ENCODE measurements at places on chromosomes 5 and 9.

DNA sequence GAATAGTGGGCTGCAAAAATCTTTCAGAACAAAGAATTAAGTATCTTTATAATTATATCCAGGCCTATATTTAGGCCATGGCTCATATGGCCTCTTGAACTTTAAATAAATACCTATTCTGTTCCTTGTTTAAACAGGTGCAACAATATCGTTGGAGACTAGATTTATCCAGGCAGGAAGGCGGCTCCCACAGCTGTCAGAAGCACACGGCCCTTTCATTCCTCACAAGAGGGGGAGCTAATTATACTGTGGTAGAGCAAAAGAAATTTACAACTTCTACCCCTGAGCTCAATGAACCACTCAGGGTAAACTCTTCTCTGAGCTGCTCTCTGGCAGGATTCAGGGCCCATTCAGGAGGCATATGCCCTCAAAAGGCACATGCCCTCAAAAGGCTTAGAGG lies 31.3 kb downstream of the TMEM174 start:
- DNase-seq, result no peak

DNA sequence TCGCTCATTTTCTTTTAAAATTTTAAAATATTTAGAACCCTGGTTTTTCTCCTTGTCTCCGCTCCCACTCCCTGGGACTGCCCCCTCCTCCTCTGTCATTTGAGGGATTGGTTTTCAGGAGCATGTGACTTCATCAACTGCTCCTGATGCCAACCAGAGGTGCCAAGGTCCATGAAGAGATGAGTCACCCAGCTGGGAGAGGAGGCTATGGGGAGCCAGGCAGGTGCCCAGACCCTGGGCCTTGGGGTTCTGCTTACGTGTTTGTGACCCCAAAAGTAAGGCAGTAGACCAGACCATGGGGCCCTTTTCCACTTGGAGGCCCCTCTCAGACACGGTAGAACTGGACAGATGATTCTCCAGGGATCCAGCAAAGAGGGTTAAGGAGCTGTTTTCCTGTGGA lies 167.0 kb downstream of the FGF18 start:
- no peak for DNase-seq

GRCh38 chr9:113892861-113893491 lies 16.9 kb downstream of the ZNF618 start:
- DNase-seq, result no peak

DNA sequence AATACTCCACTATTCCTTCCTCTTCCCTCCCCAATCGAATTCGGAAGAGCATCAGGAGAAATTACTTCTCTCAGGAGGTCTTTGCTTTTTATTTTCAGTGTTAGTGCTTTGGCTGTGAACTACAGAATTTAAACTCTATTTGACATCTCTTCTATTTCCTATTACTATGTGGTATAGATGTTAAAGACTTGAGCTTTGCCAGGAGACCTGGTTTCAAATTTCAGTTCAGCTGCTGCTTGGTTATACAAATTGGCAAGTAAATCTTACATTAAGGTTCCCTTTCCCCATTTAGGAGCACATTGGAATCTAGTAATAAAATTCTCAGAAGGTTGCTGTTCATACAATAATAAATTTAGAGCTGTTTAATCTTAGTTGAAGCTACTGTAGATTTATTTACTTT lies 13.1 kb downstream of the UHRF2 start:
- no peak for DNase-seq

- DNase-seq, result no peak
Measured at GRCh38 chr9:88503081-88503844, 31.7 kb upstream of the NXNL2 start.

DNA sequence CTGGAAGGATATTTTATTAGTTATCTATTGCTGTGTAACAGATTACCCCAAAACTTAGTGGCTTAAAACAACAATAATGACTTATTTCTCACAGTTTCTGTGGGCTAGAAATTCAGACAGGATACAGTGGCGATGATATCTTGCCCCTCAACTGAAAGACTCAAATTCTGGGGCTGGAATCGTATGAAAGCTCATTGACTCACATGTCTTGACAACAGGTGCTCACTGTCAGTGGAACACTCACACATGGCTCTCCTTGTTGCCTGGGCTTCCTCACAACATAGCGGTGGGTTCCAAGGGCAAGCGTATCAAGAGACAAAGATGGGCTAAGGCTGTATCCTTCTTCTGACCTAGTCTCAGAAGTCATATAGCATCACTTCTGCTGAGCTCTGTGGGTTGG lies 3.7 kb upstream of the GNPDA1 start:
- no peak for DNase-seq

DNA sequence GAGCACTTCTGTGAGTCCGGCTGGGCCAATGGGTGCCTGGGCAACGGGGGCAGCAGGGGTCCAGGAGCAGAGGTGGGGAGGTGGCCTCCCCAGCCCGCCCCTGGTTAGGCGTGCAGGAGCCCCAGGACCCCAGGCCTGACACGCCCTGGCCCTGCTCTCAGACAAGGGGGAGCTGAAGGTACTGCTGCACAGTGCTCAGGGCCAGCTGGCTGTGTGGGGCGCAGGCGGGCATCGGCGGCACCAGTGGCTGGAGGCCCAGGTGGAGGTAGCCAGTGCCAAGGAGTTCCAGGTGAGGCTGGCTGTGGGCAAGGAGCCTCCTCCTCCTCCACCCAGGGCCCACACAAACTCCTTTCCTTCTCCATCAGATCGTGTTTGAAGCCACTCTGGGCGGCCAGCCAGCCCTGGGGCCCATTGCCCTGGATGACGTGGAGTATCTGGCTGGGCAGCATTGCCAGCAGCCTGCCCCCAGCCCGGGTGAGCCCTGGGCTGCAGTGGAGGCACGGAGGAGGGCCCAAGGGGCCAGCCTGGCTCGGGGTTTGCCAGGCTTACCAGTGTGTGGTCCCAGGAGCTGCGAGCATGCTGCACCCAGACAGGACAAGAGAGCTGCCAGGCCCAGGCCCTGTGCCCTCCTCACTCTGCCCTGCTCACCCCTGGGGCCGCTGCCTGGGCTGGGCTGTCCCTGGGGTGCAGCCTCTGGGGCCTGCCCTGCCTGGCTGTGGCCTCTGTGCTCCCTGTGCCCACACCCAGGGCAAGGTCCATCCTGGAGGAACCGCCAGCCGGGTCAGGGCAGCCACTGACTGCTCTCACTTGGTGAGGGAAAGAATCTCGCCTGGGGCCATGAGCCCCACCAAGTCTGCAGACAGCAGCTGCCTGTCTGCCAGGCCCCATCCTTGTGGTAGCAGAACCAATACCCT lies 7.0 kb downstream of the MAMDC4 start:
- no peak for DNase-seq

GRCh38 chr5:120372899-120373298 lies 91.2 kb upstream of the PRR16 start:
- no peak for DNase-seq

GRCh38 chr5:77128411-77129061 lies 41.5 kb upstream of the ZBED3 start:
- no peak for DNase-seq

DNA sequence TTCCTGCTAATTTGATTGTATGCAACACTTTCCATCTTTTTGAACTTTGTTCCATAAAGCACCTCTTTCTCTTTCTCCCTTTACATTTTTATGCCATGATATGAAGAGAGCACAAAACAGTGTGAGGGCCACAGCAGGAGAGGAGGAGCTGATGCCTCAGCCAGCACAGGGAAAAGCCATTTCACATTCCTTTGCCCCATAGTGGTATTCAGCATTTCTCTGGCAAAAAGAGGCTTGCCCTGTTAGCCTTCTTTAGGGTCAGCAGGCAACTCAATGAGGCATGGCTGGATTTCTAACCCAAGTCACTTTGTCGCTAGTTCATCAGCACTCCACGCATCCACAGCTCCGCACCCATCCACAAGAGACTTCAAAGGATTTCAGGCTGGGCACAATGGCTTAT lies 23.1 kb upstream of the TRPC7 start:
- no peak for DNase-seq

GRCh38 chr9:133672503-133673257 lies 36.5 kb downstream of the DBH start:
- DNase-seq, result no peak

DNA sequence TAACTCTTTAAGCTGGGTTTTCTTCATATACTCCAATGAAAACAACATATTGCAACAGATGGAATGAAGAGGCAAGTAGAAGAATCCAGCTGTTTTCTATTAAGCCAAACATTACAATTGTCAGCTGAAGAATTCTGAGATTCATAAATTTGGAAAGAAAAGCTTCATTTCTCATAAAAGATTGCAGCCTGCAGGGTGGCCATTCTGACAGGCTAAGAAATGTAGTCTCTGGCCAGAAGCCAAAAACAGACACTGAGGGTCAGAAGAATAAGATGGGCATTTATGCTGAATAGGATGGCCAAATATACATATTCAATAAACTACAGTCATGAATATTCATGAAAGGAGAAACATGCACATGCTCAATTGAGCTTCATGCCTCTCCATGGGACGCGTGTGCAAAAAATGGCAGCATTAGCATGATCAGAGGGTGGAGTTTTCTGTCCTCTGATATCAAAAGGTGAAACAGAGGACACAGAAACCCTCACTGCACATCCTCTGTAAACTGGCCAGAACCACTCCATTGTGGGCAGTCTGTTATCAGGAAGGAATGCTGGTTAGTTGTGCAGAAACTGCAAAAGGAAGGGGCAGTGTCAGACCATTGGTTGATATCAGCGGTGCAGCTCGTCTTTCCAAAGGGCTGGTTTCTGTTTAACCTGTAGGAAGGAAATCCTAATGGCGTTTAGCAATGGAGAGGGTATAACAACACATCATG lies 50.2 kb downstream of the FXN start:
- peak; percentile 77 for DNase-seq

DNA sequence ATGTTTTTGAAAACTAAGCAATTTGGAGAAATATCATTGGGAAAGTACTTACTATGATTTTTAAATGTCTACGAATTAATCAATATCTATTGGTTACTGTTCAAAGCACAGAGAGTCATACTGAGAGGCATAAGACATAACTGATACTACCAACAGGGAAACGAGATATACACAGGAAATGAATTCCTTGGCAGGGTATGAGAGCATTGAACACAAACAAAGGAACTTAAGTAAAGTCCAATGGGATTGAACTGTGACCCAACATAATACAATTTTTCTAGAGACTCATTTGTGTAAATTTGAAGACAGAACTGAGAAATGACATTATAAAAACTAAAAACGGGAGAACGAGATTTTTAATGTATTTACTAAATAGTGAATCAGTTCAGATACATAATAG lies 1.3 kb upstream of the ITGA1 start:
- no peak for DNase-seq

GRCh38 chr9:113941526-113941925 lies 65.4 kb downstream of the ZNF618 start:
- no peak for DNase-seq

- no peak for DNase-seq
Measured at GRCh38 chr9:70917277-70917676, 204.1 kb downstream of the TRPM3 start.

- no peak for DNase-seq
Measured at GRCh38 chr5:139806111-139806510, 10.5 kb downstream of the PSD2 start.

GRCh38 chr5:140318792-140319191 lies 15.9 kb upstream of the PFDN1 start:
- DNase-seq, result no peak

GRCh38 chr5:82699737-82700136 lies 377.5 kb downstream of the TMEM167A start:
- no peak for DNase-seq

DNA sequence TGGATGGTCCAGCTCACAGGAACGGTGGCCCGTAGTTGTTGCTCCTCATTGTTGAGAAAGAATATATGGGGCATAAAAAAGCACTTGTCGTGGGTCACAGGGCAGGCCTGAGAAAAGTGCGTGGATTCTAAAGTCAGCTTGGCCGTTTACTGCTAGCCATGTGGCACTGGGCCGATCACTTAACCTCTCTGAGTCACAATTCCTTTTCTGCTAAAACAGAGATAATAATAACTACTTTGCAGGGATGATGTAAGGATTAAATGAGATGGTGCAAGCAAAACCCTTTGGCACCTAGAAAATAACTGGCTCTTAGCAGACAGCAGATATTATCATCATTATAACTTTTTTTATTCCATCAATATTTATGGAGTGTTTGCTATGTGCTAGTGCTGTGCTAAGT lies 579.7 kb downstream of the CCDC171 start:
- no peak for DNase-seq

DNA sequence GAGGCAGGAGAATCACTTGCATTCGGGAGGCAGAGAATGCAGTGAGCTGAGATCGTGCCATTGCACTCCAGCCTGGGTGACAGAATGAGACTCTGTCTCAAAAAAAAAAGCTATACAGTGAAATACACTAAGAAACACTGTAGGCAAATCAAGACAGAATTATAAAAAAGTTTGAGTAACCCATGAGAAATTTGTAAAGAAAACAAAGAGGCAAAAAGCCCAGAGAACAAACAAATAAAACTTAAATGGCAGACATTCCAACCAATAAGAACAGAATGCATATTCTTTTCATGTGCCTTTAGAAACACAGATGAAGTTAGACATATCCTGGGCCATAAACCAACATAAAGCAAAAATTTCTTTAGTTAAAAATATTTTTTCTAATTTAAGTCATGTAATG lies 30.6 kb downstream of the ZNF169 start:
- DNase-seq, result no peak

- DNase-seq, result no peak
Measured at GRCh38 chr5:172793577-172794488, 22.8 kb upstream of the DUSP1 start.

DNA sequence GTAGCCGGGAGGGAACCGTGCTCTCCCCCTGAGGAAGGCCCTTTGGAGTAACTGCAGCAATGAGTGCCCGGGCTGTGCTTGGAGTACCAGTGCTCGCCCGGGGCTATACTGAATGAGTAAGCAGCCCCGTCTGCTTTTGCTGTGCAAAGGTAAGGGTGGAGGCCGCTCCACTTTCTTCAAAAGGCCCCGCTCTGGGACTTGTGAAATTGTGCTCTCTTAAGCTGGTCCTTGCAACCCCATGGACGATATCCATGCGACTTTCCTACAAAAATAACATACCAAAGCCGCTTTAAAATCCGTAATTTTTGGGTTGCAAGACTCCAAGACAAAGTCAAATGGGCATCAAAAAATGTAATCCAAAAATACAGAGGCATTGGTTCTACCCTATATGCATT lies 578 bp upstream of the TNFAIP8 start:
- DNase-seq, result no peak

All from fibroblast of skin of left biceps (primary cell).